Activated CD4-positive, alpha-beta memory T cell treated with anti-CD3 and anti-CD28 coated beads for 36 hours (primary cell): ENCODE measurements at places on chromosomes 2 and 18. TPM values are rescaled to one million over a fixed set of nuclear protein-coding genes. Genes with fewer than 3 reads are reported as not detected.

The GDF7 gene
- 0.02 TPM for total RNA-seq

The SLC9A2 gene
- total RNA-seq, result not detected

The SLC9A4 gene
- total RNA-seq, result 0.10 TPM

The PLEKHH2 gene
- total RNA-seq, result 0.73 TPM
